ENCODE measurements at places on chromosomes 2 and 18. TPM values are rescaled to one million over a fixed set of nuclear protein-coding genes. Genes with fewer than 3 reads are reported as not detected.

LYPD1 gene
- total RNA-seq, result 50.9 TPM

TUBA3E gene
- not detected for total RNA-seq

NEU2 gene
- total RNA-seq, result not detected

MAPK4 gene
- 89.0 TPM for total RNA-seq

TRABD2A gene
- total RNA-seq, result 0.69 TPM

REG3A gene
- total RNA-seq, result not detected

GRCh38 chr18:7021994-7022840 is 95.4 kb downstream of the LAMA1 start:
- peak; percentile 13 for DNase-seq

GRCh38 chr2:235860871-235861270 is 307.3 kb downstream of the GBX2 start:
- no peak for DNase-seq

DNA sequence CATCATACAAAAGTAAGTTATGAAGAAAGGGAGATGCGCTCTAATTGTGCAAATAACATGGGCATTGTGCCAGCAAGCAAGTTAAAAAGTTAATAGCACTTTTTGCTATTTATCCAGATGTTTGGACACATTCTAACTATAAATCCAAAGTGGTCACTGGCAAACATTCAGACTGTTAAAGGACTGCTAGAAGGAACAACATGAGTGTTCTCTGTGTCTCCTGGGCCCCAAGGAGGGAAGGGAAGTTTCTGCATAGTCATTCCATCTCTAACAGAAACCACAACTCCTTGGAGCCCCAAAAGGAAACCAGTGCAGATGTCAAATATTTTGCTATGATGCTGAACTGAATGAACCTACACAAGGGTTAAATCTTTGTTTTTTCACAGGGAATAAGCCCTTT is 213.3 kb upstream of the HNRNPA3 start:
- DNase-seq, result no peak

DNA sequence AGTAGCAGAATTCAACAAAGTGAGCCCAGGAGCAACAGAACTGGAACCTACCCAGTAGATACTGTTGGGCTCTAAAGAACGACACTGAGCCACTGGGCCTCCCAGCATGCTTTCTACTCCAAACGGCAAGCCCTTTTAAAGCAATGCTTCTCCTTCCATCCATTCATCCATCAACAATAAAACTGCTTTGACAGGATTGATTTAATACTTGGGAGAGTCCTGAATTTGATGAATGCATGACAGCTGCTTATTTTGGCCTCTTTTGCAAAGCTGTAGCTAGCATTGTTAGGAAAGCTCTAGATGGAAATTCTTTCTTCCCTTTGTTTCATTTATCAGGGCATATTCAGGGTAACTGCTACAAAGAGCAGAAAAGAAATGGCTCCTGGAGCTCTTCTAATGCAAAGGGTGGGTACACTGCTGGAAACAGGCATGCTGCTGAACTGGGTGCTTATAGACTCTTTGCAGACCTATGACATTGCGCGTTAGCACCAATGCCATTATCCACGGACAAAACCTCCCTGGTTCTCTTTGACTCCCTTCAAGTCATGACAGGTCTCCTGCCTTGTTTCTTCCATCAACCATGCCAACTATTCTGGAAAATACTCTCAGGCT is 138.4 kb upstream of the HNRNPA3 start:
- DNase-seq, result no peak

GRCh38 chr2:79796641-79797040 is 283.8 kb downstream of the CTNNA2 start:
- DNase-seq, result no peak

DNA sequence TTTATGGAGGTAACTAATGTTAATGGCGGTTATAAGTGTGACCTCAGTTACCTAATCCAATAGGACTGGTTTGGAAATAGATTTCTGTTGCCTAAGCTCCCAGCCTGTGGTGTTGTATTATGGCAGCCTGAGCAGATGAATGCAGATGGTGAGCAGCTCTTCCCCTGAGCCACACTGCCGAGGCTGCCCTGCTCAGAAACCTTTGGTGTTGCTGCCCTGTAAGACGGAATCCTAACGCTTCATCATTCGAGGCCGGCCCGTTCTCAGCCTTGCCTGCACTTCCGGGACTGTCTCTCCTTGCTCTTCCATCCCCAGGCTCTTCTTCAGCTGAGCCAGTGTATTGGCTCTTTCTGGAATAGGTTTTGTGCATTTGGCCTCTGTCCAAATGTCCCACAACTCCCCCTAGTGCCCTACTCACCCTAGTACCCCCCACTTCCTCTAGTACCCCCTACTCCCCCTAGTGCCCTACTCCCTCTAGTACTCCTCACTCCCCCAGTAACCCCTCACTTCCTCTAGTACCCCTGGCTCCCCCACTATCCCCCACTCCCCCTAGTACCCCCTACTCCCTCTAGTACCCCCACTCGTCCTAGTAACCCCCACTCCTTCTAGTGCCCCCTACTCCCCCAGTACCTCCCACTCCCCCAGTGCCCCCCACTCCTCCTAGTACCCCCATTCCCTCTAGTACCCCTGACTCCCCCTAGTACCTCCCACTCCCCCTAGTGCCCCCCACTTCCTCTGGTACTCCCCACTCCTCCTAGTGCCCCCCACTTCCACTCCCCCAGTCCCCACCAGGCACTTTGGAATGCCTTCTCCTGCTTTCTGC is 106.0 kb upstream of the TAF1B start:
- DNase-seq, result no peak

- no peak for DNase-seq
Measured at GRCh38 chr18:22286585-22286984, 117.2 kb downstream of the GATA6 start.

- peak; percentile 45 for DNase-seq
Measured at GRCh38 chr2:19195661-19196060, 162.8 kb downstream of the OSR1 start.
